ENCODE measurements at places on chromosomes 12 and 14. TPM values are rescaled to one million over a fixed set of nuclear protein-coding genes. Genes with fewer than 3 reads are reported as not detected.

DNA sequence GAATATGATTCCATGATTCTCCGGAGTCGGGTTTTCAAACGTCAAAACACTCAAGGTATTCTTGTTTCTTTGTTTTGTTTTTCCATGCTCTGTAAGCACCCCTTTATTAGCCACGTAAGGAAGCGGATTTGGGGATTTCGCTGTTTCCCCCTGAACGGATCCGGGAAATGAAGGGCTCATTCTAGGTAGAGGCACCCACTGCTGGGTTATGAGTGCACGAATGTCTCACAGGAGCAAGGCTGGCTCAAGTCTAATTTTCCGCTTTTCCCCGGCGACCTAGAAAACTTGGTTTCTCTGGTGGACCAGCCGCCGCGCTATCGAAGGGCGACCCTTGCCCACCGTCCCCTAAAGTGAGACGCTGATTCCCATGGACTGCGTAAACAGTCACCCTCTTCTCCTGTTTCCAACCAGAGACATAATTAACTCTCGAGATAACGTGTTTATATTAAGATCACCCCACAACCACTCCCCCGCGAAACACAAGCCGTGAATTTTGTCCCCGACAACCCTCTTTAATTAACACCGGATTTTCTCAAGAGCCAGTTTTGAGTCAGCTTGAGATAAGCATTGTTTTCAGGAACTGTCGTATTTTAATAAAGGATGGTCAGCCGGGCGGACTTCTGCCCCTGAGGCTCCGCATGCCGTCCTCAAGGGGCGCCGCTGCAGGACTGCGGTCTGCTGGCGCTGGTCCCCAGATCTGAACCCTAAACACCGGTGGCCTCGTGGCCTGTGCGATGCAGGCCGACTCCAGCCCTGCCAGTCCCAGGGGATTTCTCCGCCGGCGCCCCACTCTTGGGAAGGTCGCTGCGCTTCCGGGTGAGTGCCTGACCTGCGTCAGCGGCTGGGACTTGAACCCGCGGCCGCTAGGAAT, 515 bp upstream of the ABCC9 start:
- DNase-seq = peak; percentile 57

GRCh38 chr12:121226399-121226798, 16.5 kb downstream of the P2RX4 start:
- no peak for DNase-seq

DNA sequence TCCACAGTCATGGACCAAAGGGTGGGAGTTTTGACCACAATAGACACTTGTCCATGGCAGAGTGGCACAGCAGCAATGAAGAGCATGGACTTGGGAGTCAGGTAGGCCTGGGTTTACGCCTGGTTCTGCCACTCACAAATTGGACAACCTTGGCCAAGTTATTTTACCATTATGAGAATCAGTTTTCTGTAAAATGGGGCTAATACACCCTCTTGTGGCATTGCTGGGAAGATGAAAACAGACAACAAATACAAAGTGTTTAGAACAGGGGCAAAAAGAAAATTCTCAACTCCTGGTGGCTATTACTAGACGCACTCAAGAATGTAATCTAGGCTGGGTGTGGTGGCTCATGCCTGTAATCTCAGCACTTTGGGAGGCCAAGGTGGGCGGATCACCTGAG, 2.6 kb downstream of the C12orf43 start:
- no peak for DNase-seq

- DNase-seq = no peak
Observed at GRCh38 chr12:98868076-98868475, 223.0 kb downstream of the APAF1 start.

GRCh38 chr14:49944501-49944900, 51.6 kb downstream of the ARF6 start:
- no peak for DNase-seq

GRCh38 chr12:113072136-113072535, 15.6 kb downstream of the DTX1 start:
- DNase-seq = no peak

DNA sequence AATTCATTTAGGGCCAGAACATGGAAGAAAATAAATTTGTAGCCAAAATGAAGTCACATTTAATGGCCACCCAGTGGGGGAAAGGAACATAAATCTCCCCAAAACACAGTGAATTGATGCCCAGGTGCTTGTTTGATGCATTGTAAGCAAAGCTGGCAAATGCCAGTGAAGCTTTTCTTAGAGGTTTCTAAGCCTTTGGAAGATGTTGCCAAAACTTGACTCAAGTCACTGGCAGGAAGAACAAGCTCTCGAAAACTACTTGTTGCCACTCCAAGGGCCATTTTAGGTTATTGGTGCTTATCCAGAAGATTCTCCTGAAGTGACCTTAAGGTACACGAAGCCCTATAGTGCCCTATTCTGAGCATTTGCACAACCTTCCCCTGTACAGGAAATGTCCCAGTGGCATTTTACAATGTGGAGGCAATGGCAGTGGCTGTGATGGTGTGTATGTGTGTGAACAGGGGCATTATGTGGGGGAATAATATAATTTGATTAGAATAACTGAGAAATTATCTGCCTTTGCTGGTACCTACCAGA, 89.5 kb upstream of the NOVA1 start:
- DNase-seq = no peak

GRCh38 chr12:62128175-62128975, 131.8 kb upstream of the USP15 start:
- DNase-seq = no peak

- no peak for DNase-seq
Observed at GRCh38 chr14:96584199-96584906, 82.2 kb downstream of the PAPOLA start.

DNA sequence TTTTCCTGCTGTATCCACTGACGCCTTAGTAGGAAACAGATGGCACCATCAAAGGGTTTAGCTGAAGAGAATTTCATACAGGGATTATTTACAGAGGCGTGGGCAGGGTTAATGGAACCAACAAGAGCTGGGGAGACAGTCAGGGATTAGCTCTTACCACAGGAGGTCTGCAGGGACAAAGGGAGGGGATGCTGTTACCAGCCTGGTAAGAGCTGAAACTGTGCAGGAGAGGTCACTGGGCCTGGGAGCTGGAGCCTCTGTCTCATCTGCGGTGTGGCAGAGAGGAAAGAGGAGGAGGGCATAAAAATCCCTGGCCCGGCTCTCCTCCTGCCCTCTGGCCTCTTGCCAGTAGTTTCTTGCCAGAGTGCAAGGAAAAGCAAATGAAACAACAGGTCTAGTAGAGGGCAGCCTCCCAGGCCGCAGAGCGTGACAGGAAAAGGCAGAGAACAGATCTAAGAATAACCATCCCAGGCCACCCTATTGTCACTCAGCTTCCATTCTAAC, 18.9 kb upstream of the POC1B start:
- DNase-seq = no peak

- DNase-seq = no peak
Observed at GRCh38 chr14:66610154-66610563, 102.2 kb downstream of the GPHN start.

GRCh38 chr14:89983375-89983774, 27.6 kb downstream of the TDP1 start:
- DNase-seq = no peak

- DNase-seq = no peak
Observed at GRCh38 chr12:76920172-76921099, 41.6 kb upstream of the CSRP2 start.

GRCh38 chr12:27474344-27474743, 27.8 kb downstream of the SMCO2 start:
- no peak for DNase-seq

- DNase-seq = no peak
Observed at GRCh38 chr14:78403278-78403815, 233.2 kb downstream of the NRXN3 start.

GRCh38 chr12:54259194-54260011, 20.5 kb downstream of the CBX5 start:
- peak; percentile 79 for DNase-seq

C3AR1 gene
- polyA plus RNA-seq = 3.2 TPM

RTL1 gene
- polyA plus RNA-seq = 0.03 TPM

LMO3 gene
- 3.0 TPM for polyA plus RNA-seq

KIF26A gene
- polyA plus RNA-seq = 10.6 TPM

LRTM2 gene
- polyA plus RNA-seq = 0.90 TPM
